ENCODE measurements at places on chromosomes 4 and X. TPM values are rescaled to one million over a fixed set of nuclear protein-coding genes. Genes with fewer than 3 reads are reported as not detected.
A peak's percentile ranks its signal among the peaks of the same experiment; 100 is the strongest.

The SASH3 gene
- 4.5 TPM for total RNA-seq

DNA sequence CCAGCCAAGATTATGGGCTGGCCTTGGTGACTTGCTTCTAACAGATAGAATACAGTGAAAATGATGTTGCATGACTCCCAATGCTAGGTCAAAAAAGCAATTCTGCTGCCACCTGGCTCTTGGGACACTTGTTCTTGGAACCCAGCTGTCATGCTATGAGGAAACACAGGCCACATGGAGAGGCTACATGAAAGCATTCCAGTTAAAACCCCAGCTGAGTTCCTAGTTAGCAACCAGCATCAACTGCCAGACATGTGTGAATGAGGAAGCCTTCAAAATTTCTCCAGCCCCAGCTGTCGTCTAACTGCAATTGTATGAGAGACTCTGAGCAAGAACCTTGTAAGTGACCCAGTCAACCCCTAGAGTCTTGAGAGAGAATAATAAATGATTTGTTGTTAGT lies 105.2 kb upstream of the FGF16 start:
- no peak overlapping the region for H3K27ac ChIP-seq
- DNase-seq: no peak
- no peaks in the 10 kb centered on the region for H3K36me3 ChIP-seq
- H3K27me3 ChIP-seq: no peaks in the 10 kb centered on the region

- H3K27me3 ChIP-seq: no peaks in the 10 kb centered on the region
- DNase-seq: no peak
- H3K4me1 ChIP-seq: no peaks in the 10 kb centered on the region
Observed at GRCh38 chrX:15055146-15055930, 182.1 kb downstream of the MOSPD2 start.

GRCh38 chr4:85681221-85681657 lies 206.3 kb downstream of the ARHGAP24 start:
- DNase-seq: peak; percentile 33
- no peaks in the 10 kb centered on the region for H3K27me3 ChIP-seq
- no peaks in the 10 kb centered on the region for H3K36me3 ChIP-seq
- no peak overlapping the region for H3K27ac ChIP-seq
- no peaks in the 10 kb centered on the region for H3K4me1 ChIP-seq
- no peak overlapping the region for H3K4me3 ChIP-seq

- H3K27me3 ChIP-seq: peaks cover 24% of the 10 kb centered on the region
- DNase-seq: no peak
- no peaks in the 10 kb centered on the region for H3K36me3 ChIP-seq
- no peak overlapping the region for H3K4me3 ChIP-seq
- no peak overlapping the region for H3K27ac ChIP-seq
Observed at GRCh38 chr4:3465698-3466671, 2.9 kb downstream of the DOK7 start.

- DNase-seq: no peak
- H3K36me3 ChIP-seq: no peaks in the 10 kb centered on the region
- H3K4me1 ChIP-seq: no peaks in the 10 kb centered on the region
- no peak overlapping the region for H3K4me3 ChIP-seq
- no peak overlapping the region for H3K27ac ChIP-seq
Observed at GRCh38 chr4:172974586-172974985, 194.0 kb upstream of the GALNT7 start.
